ENCODE measurements at places on chromosomes 3 and 15.
A peak's percentile ranks its signal among the peaks of the same experiment; 100 is the strongest.

GRCh38 chr3:188349351-188349901, 195.5 kb downstream of the LPP start:
- DNase-seq: peak; percentile 54

DNA sequence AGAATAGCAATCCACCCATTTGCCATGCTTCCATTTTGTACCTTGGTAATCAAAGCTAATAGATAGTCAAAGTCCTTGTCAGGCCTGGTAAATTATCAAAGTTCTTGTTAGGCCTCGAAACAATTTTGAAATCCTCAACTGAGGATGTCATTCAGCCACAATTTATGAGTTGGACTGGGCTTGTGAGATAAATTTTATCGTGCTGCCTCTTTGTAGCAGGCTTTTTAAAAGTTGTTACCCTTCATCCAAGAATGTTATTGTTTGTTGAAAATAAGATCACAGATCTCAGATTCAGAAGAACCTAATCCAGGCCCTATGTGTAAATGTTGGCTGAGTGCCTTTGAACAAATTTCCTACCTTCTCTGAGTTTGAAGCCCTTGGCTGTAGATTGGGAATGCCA, 143.3 kb upstream of the PROK2 start:
- no peak for DNase-seq

DNA sequence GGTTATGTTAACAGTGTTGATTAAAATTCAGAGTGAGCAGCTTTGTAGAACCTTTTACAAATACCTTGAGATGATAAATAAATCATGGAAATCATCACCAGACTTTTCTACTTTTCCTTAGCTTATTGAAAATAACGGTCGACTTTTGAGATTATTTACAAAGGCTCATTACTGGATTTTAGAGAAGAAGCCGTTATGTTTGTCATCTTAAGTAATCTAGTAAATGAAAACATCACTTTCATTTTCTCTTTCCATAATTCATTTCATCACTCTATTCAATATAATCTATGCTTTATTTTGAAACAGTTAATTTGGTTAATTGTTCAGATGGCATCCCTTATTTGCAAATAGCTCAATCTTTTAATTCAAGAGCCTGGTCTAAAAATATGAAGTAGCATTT, 3.6 kb downstream of the PLCL2 start:
- DNase-seq: no peak

DNA sequence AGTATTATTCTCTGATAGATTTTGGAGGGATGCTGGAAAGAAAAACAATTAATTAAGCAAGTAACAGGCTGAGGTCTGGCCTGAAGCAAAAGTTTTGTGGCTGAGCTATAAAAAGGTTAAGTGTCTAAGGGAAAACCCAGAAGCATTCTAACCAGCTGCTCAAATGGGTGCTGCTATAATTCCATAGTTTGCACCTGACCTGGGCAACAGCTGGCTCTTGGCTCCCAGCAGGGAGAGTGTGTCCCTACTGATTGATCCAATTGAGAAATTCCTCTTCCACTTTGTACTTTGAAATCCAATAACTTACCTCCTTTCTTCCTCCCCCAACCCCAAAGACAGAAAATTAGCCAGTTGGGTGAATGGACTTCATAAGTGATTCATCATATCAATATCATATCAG, 27.7 kb upstream of the SMAD3 start:
- DNase-seq: no peak

DNA sequence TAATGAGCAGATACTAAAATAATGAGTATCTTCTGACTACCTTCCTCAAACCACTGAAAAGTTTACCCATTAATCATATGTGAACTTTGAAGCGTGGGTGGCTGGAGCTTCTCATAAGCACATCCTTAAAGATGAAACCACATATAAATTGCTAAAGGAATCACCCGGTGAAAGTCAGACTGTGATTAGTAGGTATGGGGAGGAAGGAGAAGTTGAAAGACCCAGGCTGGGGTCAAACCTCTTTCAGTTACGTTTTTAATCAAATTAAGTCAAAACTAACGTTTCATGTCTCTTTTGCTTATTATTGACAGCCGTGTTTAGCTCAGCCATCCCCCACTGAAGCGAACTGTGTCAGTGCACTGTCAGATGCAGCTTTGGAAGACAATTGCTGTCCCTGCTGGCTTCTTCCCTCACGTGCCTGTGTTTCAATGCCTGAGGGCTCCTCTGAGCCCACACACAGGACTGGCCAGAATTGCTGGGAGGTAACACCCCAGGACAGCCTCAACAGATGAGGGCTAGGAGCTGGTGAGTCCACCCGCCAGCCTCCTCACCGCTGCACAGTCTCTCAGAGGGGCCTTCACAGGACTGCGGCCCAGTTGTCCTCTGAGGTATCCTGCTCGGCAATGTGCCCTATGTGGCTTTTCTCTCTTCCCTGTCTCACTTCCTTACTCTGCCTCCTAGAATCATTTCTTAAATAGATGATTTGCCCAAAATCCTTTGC, 29.3 kb upstream of the SH3BP5 start:
- no peak for DNase-seq
